ENCODE measurements at places on chromosomes 4 and X.

GRCh38 chr4:117654079-117654478 is 380.2 kb upstream of the NDST3 start:
- no peak for DNase-seq

GRCh38 chrX:115911967-115912366 is 258.6 kb upstream of the AGTR2 start:
- DNase-seq, result no peak

GRCh38 chrX:23765868-23766267 is 17.1 kb upstream of the SAT1 start:
- no peak for DNase-seq

- no peak for DNase-seq
Observed at GRCh38 chr4:16122308-16122711, 38.5 kb upstream of the PROM1 start.

DNA sequence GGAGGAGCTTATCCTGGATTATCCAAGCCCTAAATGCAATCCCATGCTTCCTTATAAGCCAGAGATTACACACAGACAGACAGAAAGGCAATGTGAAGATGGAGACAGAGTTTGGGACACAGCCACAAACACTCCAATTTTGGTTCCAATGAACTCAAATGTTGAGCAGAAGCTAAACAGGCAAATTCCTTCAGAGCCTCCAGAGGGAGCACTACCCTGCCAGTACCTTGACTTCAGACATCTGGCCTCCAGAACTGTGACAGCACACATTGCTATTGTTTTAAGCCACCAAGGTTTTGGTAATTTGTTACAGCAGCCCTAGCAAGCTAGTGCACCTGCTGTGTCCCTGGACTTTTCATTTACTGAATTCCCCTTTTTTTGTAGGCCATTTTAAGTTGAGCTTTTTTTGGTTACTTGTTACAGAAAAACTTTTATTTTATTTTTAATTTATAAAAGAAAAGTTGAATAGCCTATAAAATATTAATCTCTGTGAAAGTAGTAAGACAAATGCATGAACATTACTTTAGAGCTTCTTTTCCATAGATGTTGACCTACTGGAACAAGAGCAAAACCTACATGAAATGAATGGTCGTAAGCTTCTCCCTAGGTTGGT is 33.4 kb upstream of the SRD5A3 start:
- DNase-seq, result no peak

- DNase-seq, result no peak
Observed at GRCh38 chr4:4227510-4228355, 1.0 kb upstream of the OTOP1 start.

DNA sequence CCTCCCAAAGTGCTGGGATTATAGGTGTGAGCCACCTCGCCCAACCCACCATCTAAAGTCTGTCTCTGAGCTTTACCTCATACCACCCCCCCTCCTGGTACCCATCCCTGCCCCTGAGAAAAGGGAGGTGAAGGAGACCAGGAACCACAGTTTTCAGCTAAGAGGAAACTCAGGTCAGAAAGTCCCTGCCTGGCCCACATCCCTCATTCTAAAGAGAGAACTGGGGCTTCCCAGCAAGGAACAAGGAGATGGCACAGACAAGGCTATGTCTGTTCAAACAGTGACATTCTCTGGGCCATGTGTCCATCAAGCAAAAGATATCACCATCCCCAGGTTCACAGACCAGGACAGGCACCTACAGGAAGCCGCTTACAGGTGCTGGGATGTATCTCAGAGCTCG is 15.8 kb upstream of the CSF2RA start:
- DNase-seq, result no peak

DNA sequence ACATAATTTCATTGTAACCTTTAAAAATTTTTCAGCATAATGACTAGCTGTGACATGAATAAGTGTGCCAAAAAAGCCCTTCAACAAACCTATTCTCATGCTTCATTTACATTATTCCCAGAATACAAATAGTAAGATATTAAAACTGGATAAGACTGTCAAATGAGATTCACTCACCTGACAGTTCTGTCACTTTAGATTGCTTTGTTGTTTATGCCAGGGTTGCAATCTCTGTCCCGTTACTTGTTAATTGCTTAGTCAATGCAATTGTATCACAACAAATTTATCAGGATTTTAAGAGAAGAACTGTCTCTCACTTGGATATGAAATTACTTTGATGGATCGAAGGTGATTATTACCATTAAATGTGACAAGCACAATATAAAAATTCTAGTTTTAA is 616.0 kb upstream of the IGFBP7 start:
- no peak for DNase-seq

- no peak for DNase-seq
Observed at GRCh38 chrX:78801522-78801921, 54.0 kb downstream of the LPAR4 start.

DNA sequence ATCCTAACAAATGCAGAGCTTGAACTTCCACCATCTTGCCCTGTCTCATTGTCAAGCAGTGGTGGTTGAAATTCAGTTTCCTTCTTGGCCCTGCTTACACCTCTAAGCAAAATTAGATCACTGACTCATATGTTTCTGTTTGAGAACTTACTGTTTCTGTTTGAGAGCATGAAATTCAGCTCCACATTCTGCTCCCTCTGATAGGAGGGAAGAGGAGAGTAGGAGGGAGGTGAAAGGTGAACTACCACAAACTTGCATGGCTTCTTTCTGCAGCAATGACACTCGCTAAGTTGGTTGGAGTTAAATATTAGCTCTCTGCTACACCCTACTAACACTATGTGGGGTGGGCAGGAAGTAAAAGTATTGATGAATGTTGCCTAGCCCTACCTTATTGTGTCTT is 117.8 kb upstream of the EDA2R start:
- no peak for DNase-seq

DNA sequence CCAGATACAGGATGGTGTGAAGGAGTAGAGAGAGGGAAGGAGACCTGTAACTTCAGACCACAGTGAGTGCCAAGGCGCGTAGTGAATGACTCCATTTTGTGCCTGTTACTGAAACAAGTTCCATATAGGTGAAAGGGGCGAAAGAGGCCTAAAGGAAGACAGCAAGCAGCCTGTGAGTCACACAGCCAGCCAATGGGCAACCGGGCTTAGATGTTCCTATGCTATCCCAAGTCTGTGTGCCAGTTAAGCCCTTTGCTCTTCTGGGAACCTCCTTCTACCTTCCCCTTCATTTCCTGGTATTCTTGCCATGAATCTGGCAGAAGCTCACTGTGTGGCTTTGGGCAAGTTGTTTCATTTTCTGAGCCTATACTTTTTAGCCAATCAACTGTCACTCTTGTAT is 161.8 kb upstream of the LDB2 start:
- DNase-seq, result no peak

DNA sequence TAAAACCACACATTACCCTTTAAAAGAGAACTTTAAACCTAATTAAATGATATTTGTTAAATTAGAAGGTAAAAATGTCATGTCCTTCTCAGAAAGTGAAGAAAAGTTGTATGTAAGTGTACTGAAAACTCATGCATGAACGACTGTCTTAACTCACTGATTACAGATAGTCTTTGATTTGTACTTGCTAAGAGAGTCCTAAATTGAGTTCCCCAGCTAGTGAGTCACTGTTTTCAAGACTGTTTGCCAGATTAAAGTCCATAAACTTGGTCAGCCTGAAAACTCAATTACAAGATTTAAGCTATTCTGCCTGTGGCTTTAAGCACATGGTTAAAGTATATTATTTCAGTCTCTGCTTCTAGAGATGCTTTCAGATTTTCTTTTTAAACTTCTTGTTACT is 124.9 kb upstream of the ZCCHC13 start:
- DNase-seq, result no peak

- DNase-seq, result no peak
Observed at GRCh38 chrX:136063340-136064079, 78.3 kb downstream of the SLC9A6 start.

DNA sequence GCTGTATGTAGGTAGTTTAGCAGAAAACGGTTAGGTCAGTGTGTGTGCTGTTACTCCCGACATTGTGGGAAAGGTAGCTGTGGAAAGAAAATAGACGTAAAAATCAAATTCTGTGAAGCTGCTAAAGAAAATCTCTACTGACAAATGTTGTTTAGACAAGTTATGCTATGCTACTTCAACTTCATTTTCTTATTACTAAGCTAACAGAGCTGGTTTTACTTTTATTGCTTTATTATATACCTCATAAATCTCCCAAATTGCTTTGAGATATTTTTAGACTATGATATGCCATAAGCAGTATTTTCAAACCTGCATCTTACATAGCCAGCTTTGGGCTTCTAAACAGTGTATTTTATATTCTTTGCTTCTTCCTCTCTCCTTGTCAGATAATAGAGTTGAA is 108.2 kb upstream of the PACRGL start:
- no peak for DNase-seq

GRCh38 chrX:118558926-118559325 is 63.3 kb downstream of the DOCK11 start:
- no peak for DNase-seq

DNA sequence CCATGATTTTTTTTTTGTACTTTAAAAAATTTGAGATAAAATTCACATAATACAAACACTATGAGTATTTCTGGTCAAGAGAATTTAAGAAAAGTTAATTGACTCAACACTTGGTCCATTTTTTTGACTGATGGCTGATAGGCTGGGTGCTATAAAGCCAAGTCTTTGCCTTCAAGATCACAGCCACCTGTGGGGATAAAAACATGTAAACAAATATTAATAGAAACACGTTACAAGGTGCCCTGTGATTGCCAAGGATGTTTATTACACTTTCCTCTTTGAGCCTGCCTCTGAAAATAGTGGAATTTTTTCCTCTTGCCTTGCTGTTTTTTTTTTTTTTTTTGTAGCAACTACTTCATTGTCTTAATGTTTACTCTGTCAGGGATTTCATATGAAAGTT is 63.3 kb downstream of the FHIP1A start:
- DNase-seq, result no peak
